ENCODE measurements at places on chromosomes 11 and 22.

DNA sequence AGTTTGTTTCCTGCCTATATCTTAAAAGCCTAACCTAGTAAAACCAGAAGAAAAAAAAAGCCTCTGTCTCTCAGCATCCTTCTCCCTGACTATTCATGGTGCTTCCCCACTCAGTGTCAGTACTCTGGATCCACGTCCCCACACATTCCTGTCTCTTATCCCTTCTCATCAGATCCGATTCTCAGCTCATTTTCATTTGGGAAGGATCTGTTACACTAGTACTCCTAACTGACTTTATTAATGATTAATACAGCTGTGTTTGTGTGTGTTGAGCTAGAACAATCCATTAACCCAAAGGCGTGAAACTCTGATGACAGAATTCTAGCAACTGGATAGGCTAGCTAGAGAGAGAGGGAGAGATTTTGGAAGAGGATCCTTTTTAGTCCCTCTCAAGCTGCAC, 1.5 kb downstream of the PRRG4 start:
- no peak for DNase-seq

- no peak for DNase-seq
Observed at GRCh38 chr11:44096360-44097185, 1.1 kb downstream of the EXT2 start.

GRCh38 chr22:50045211-50046018, 12.7 kb downstream of the TTLL8 start:
- DNase-seq: peak; percentile 65

DNA sequence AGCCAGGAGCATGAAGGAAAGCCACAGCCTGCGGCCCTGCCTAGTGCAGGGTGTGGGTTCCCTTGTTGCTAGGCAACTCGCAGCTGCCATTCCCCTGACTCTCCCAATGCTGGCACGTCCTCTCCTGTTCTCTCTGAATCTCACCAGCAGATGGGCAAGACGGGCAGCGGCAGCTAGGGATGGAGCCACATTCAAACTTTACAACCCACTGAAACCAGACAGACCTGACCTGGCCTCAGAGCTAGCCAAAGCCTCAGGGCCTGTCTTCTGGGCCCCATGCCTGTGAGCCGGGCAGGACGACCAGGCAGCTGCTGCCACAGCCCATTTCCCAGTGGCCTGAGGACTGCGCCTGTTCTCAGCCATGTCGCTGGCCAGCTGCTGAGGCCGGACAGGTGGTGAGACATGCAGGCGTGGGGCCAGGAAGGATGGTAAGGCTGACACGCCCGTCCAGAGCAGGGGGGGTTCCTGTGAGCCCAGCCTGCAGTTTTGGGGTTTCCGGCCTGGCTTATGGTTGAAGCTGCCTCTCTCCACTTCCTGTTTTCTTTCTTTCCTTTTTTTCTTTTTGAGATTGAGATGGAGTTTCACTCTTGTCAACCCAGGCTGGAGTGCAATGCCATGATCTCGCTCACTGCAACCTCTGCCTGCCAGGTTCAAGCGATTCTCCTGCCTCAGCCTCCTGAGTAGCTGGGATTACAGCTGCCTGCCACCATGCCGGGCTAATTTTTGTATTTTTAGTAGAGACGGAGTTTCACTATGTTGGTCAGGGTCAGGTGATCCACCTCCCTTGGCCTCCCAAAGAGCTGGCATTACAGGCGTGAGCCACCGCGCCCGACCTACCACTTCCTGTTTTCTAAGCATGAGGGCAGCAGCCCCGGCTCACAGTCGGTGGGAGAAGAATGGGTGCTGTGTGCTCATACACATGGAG, 4.1 kb downstream of the SUN2 start:
- DNase-seq: no peak

DNA sequence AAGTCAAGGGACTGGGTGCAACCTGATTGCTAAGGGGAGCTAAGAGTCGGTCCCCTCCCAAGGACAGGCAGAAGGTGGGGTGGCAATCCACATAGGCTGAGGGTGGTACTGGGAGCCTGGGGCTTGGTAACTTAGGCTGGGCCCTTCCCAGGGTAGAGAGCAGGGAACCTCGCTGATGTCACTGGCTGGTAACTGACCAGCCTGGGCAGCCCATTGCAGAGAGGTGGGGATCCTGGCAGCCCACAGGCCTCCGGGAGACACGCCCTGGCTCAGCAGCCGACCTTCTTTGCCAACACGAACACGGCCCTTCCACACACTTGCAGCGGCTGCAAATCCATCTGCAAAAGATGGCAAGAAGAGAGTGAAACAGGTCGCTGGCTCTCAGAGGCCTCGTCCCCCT, 25.4 kb downstream of the A4GALT start:
- no peak for DNase-seq

- DNase-seq: peak; percentile 76
Observed at GRCh38 chr11:28566339-28567089, 458.3 kb downstream of the METTL15 start.

DNA sequence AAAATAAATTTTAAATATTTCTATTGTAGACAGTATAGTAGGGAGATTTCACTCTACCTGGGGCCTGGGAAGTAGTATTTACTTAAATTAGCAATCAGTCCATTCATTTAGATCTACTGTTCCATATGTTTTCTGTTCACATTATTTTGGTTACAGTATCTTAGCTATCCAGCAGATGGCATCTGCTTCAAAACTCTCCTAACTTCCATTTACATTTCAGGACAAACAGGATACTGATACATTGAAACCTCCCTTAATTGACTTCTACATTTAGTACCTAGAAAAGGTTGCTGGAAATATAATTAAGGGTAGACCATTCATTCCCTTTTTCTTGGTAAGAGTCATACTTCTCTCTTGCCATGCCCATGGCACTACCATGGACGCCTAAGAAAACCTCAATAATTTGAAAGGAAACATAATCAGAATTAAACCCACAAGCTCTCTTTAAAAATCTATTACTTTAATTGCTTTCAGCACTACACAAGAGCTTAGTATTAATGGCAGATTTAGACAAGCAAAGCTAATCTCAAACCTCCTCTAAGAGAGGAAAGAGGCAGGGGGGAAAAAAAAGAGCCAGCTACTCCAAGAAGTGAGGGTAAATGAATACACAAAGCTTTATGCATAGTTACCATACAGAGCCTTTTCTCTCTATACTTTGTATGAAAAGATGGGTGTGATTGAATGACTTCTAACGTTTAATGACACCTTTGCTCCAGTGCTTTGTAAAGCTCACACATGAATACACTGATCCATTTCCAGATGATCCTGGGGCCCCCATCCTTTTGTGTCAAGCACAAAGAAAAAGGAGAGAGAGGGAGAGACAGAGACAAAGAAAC, 131.2 kb upstream of the MTMR2 start:
- DNase-seq: no peak

DNA sequence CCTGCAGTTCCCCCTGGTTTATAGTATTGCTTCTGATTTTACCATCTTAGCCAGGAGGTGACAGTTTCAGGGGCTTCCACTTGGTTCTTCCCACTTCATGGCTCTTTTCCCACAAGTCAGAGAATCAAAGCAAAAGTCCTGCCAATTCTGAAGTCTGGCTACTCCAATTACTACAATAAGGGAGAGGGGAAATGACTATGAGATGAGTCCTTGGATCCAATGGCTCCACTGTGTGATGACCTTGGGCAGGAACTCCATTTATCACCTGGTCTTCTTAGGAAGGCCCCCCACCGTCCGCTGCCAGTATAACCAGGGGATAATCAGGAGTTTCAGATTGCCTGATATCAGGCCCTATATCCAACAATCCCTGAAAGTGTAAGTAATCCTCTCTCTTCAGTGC, 31.6 kb upstream of the CCND1 start:
- DNase-seq: no peak

- no peak for DNase-seq
Observed at GRCh38 chr22:32203181-32204039, 1.5 kb downstream of the RFPL2 start.

DNA sequence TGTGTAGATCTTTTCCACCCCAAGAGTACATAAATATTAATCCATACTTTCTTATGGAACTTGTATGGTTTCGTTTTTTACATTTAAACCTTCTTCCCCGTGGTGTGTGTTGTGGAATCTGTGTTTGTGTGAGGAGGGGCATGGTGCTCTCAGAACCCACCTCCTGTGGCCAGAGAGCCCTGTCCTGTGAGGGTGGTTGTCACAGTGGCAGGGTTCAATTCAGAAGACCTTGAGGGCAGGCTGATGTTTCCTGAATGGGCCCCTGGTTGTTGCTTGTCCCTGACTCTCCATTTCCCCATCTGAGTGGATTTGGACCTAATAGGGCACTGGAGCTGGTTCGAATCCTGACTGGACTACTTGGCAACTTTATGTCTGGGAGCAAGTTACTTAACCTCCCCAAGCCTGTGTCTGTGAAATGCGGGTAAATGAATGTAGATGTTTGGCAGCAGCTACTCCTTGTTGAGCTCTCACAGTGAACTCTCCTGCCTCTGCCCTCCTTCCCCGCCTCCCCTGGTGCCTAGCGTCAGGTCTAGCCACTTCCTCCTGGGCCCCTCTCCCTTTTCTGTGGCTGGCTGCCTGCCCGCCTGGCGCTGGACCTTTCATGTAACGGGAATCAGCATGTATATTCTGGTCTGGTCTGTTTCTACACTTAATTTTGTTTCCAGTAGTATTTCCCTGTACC, 7.3 kb downstream of the NEAT1 start:
- DNase-seq: peak; percentile 19

GRCh38 chr22:49608228-49608627, 219.4 kb downstream of the BRD1 start:
- no peak for DNase-seq

DNA sequence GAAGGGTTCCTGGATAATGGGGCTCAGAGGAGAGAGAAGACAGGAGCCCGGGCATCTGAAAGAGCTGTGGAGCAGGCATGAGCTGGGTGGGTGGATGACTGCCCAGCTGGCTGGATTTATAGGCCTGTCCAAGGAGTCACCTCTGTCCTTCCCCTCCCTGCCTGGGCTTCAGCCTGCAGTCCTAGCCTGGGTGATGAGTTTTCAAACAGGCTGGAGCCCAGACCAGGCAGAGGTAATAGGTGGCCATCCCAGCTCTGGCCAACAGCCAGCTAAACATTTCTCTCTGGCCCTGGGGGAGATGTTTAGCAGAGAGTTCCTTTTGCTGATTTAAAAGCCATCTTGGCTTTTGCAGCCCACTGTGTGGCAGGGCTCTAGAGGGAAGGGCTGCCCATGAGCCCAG, 5.4 kb downstream of the C11orf96 start:
- no peak for DNase-seq

DNA sequence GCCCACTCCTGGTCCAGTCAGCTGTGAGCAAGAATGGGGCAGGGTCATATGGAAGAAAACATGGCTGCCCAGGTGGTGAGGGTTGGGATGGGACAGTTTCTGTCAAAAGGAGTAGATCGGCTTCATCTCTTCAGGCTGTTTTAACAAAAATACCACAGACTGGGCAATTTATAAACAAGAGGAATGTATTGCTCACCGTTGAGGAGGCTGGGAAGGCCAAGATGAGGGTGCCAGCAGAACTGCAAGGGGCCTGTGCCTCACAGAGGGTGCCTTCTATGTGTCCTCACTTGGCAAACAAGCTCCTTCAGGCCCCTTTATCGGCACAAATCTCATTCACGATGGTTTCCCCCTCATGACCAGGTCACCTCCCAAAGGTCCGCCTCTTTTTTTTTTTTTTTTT, 18.1 kb upstream of the RELT start:
- DNase-seq: no peak

GRCh38 chr11:127063241-127063640, 62.7 kb upstream of the KIRREL3 start:
- DNase-seq: no peak

GRCh38 chr22:38735126-38735464, 20.7 kb downstream of the SUN2 start:
- peak; percentile 59 for DNase-seq

DNA sequence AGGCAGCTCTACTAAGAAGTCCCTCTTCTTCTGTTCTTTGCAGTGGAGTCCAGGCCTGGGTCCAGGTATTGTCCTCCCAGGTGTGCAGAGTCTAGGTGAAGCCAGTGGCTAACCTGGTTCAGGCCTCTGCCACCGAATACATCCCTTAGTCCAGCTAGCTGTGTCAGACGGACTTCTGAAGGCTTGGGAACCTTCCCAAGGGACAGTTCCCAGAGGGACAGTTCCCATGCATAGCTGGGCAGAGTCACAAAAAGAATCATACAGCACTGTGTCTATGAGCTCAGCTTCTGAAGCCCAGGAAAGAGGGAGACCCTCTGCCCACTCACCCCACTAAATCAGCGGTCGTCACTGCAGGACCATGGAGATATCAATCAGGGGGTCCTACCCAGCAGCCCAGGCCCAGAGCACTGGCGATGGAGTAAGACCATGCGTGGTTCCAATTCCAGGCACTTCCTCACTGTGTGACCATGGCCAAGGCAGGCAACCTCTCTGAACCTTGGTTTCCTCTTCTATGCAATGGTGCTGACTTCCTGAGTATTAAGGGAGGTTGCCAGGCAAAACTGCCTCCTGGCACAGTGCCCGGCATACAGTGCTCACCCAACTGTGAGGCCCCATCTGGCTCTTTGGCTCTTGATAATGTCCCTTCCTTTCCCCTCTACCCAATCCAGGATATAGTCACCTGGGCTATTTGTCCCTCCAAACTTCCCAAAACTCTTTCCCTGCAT, 3.4 kb downstream of the MS4A10 start:
- DNase-seq: no peak

GRCh38 chr11:68115285-68115684, 5.9 kb downstream of the CHKA start:
- DNase-seq: no peak

DNA sequence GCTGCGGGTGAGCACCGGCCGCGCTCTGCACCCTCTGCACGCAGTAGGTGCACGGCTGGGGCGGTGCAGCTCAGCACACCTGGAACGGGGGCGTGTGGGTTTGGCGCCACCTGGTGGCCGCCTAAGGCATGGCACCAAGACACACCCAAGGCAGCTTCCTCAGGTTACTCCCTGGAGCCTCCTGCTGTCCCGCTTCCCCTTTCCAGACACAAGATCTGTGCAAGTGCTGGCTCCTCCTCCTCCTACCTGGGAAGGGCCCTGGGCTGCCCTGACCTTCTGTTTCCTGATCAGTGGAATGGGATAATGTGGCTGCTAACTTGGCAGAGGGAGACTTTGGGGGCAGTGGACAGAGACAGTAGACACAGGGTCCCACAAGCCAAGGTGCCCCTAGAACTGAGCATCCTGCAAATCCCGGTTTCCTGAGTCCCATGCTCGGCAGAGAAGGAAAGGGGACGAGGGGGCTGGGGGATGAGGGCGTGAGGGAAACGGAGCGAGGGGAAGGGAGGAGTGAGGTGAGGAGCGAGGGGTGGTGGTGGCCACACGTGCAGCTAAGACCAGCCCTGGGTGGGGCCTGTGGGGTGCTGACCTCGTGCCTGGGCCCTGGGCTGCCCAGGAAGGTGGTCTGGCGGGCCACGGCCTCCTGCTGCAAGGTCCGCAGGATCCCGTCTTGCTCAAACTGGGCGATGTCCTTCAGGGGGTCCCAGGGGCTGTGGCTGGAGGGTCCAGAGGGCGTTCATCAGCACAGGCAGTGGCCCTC, 34.8 kb upstream of the CARS1 start:
- DNase-seq: peak; percentile 84

GRCh38 chr11:75421035-75421602, 11.9 kb downstream of the KLHL35 start:
- DNase-seq: no peak

- peak; percentile 19 for DNase-seq
Observed at GRCh38 chr11:83140691-83141455, 16.1 kb upstream of the PCF11 start.

GRCh38 chr11:35334385-35335090, 84.8 kb downstream of the SLC1A2 start:
- DNase-seq: no peak

All from kidney (tissue), 22 donors.